GDM1 (cell line): ENCODE measurements at places on chromosomes 5 and 9.

- DNase-seq = no peak
Observed at GRCh38 chr5:140113180-140113698, 670 bp upstream of the PURA start.

DNA sequence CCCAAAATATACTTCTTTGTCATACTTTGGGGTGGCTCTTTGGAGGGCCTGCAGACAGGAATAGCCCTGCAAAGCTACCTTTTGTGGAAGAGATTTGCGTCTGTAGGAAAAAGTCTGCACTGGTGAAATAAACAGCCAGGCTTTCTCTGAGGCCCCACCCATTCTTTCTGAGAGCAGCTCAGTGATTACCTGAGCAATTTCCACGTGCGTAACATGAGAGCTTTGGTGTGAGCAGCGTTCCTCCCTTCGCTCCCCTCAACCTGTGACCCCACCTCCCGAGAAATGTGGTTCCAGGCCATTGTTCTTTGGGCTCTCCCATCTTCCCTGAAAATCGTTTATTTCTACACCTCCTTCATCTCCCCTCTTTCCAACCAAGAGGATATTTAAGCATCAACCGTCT is 23.8 kb upstream of the FBP1 start:
- no peak for DNase-seq

DNA sequence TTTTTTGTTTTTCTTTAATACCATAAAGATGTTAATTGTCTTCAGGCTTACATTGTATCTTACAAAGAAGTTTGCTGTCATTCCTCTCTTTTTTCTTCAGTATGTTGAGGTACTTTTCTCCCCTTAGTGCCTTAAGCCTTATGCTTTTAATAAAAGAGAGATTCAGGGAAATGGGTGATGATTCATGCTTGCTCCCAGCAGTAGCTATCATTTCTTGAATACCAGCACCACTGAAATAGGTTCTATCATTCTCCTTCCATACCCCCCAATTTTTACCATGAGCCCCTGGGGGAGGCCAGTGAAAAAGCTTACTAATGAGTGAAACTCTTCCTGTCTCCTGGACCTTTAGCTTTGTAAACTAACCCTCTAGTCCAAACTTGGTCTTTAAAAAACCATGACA is 165.0 kb downstream of the FBXL7 start:
- no peak for DNase-seq

GRCh38 chr5:135993880-135994636 is 34.7 kb upstream of the TGFBI start:
- no peak for DNase-seq

DNA sequence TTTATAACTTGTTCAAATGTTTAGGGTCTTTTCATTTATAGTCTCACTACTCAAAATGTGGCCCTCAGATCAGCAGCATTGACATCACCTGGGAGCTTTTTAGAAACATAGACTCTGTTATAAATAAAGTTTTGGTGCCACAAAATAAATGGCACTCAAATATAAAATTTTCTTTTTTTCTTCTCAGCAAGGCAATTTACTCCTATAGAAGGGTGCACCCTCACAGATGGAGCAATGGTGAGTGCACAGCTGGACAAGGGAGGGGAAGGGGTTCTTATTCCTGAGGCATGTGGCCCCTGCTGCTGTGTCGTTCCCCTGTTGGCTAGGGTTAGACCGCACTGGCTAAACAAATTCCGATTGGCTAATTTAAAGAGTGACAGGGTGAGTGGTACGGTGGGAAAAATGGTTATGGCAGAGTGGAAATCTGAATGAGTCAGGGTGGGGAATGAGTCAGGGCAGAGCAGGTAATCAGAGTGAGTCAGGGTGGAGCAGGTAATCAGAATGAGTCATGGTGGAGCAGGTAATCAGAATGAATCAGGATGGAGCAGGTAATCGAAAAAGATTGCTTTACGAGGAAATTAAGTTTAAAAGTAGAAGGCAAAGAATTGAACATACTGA is 31.8 kb upstream of the C7 start:
- no peak for DNase-seq

GRCh38 chr5:135119481-135119880 is 85.5 kb upstream of the PITX1 start:
- DNase-seq = no peak

DNA sequence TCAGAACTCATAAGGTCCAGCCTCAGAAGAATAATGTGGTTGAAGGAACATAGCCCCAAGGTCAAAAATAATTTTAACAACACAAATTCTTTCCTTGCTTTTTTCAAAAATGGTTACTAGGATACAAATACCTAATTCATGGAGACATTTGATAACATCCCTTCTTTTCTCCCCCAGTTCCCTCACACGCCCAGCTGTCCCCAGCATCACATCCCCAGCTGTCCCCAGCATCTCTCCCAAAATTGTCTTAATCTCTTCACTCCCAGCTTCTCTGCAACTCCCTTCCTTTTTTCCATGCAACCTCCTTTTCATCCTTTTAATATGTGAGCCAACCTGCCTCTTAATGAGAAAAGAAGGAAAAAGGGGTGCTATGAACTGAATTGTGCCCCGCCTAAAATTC is 77.8 kb downstream of the FSTL4 start:
- no peak for DNase-seq

- DNase-seq = no peak
Observed at GRCh38 chr5:73384861-73385260, 63.7 kb downstream of the FOXD1 start.

DNA sequence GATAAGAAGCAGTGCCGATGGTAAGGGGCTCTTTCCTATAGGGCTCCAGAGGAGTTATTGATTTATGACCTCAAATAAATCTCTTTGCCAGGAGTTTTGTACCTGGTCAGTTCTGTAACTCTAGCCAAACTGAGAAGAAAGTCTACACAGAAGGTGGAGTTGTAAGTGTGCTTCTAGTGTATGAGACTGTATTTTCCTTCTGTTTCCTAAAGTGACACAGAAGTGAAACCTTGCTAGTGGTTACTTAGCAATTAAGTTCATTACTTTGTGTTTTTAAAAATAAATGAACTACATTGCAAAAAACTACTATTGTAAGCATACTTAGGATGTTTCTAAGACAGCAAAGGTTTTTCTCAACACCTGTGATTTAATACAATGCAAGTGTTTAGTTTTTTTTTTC is 48.7 kb upstream of the ACTBL2 start:
- DNase-seq = no peak

GRCh38 chr9:86356871-86357866 is 3.0 kb upstream of the TUT7 start:
- DNase-seq = no peak

DNA sequence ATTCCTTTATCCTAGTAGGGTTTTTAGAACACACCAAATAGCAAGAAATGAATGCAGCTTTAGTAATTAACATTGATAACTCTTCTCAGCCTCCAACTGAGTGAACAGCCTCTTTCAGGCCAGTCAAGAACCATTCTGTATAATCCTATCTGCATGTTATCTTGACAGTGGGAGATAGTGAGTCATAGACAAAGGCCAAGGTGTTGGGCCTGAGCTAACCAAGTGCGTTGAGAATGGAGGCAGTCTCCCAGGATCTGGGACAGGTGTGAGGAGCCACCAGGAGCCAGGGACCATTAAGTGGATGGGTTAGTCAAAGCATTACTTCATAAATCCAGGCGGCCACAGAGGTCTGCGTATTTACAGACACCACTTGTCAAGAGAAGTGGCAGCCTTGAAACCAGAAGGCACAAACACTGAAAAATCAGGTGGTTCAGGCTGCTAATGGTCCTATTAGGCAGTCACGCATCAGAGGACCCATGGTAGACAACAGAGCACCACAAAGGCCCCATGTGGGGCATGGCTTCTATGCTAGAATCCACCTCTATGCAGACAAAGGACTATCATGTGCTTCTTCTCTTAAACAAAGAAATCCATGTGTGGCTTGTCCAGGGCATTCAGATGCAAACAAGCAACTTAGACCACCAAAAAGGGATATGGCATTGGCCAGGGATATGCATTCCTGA is 409.7 kb upstream of the PIK3R1 start:
- no peak for DNase-seq

- no peak for DNase-seq
Observed at GRCh38 chr5:170903075-170903474, 41.3 kb downstream of the RANBP17 start.
